Stromal cell of bone marrow (primary cell): ENCODE measurements at places on chromosomes 6 and 20.
A peak's percentile ranks its signal among the peaks of the same experiment; 100 is the strongest.

DNA sequence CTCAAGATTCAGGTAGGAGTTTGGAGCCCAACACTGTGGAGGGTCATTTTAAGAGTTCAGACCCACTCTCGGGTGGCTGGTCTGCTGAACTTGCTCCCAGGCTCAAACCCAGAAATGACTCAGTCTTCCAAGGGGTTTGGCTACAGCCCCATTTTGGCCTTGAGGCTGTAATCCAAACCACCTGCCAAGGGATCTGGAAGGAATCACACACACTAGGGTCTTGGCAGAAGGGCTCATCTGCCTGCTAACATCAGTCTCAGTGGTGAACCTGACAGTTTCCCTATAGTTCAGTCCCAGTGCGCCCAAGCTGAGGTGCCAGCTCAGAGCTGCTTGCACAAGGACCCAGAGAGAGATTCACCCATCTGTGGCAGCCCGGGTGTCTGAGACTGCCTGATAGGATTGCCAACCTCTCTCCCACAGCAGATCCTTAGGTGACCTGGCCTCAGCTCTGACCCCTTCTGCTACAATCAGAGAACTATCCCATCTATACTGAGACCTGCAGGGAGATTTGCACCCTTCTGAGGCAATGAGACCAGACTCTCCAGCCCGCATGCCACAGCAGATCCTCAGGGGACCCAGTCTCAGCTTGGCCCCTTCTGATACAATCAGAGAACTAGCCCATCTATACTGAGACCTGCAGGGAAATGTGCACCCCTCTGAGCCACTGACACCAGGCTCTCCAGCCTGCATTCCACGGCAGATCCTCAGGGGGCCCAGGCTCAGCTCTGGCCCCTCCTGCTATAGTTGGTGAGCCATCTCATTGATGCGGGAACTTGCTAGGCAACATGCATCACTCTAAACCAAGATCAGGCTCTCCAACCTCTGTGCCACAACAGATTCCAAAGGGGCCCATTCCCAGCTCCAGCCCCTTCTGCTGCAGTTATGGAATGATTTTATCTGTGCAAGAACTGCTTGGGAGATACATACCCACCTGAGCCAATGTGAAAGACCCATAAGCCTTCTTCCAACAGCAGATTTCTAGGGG lies 48.2 kb downstream of the THBS2 start:
- DNase-seq, result peak; percentile 88

GRCh38 chr20:41248368-41249024 lies 69.0 kb downstream of the ZHX3 start:
- DNase-seq, result no peak

- peak; percentile 99 for DNase-seq
Measured at GRCh38 chr6:14001329-14002012, 76.7 kb downstream of the RNF182 start.

GRCh38 chr20:37649017-37649416 lies 44.8 kb upstream of the CTNNBL1 start:
- DNase-seq, result peak; percentile 43

DNA sequence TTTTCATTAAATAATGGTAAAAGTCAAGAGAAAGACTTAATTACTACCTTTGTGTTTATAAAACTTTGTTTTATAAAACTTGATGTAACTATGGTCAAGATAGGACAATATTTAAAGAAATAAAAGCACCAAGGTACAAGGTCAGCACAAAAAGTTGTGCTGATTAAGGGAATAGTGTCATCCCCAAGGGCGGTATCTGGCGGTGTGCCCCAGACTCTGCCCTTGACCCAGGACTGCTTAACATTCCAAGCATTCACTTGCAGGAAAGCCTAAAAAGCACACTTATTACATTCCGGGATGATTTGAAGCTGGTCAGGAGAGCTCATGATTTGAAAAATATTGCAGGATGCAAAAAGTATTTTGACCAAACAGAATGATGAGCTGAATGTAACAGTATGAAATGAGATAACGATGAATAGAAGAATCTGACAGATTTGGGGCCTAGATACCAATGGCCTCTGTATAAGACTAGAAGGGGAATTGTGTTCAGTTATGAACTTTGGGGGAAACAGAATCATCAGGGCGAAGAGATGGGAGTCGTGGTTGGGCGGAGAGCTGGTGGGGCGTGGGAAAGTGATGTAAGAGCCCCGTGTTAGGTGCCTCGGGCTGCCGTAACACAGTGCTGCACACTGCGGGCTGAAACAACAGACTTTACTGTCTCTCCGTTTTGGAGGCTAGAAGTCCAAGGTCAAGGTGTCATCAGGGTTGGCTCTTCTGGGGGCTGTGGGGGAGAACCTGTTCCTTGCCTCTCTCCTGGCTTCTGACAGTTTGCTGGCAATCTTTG lies 77.2 kb downstream of the CDC5L start:
- DNase-seq, result no peak

DNA sequence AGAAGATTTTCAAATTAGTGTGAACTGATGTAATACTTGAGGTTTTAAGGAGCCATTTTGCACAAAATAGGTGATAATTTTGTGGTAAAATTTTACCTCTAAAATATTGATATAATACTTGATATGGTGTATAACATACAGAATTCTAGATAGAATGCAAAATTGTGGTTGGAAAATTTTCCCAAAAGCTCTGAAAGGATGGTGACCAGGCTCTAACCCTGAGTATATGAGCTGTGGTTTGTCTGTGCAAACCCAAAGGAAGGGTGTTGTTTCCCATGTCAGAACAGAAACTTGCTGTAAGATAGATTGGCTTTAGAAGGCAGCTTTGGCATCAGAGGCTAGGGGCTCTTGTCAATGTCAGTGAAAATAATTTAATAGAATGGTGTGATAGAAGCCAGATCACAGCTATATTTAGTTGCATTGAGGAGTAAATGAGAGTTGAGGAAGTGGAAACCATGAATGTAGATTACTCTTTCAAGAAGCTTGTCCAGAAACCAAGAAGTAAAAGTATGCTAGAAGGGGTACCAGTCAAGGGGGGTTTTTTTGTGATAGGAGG lies 257.7 kb downstream of the FARS2 start:
- no peak for DNase-seq

DNA sequence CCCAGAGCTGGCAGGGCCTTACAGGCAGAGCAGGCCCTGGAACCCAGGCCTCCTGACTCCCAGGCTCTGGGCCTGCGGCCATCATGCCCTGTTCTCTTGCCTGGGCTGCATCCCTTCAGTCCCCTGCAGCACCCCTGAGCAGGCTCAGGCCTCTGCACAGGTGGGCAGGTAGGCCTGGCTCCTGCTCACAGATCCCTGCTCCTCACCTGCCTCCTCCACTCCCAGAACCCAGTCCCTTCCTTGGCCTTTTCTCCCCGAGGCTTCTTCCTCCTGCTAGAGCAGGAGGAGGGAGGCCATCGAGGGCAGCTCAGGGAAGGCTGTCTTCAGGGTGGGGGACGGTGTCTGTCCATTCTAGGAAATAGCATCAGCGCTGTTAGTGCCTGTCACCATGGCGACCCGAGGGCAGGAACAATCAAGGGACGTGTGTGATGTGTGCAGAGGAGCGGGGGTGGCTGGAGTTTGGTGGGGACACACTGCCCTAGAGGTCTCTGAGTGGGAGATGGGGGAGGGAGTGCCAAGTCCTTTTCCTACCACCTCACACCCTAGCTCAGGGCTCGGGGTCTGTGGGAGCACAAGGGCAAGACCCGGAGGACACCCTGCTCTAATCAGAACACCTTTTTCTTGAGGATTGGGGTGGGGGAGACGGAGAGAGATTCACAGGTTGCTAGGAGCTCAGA lies 26.6 kb downstream of the GLP1R start:
- no peak for DNase-seq
